ENCODE measurements at places on chromosomes 2 and 18. TPM values are rescaled to one million over a fixed set of nuclear protein-coding genes. Genes with fewer than 3 reads are reported as not detected.

DNA sequence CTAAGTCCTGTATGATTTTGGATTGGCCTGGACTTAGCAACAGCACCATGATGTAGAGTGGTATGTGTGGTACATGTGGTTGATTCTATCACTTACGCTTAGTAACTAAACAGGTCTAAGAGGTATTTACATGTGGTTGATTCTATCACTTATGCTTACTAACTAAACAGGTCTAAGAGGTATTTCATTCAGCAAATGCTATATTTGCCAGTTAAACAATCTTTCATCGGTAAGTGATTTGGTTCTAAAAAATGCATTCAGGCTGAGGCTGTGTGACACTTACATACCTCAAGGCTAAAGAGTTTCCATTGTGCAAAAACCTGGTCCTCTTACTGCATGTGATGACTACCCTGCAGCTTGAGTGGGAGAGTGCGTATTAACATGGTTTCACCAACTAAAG is 13.1 kb downstream of the EIF4E2 start:
- H3K27me3 ChIP-seq = no peaks in the 10 kb centered on the region
- H3K4me1 ChIP-seq = no peaks in the 10 kb centered on the region
- no peak overlapping the region for H3K4me3 ChIP-seq
- H3K27ac ChIP-seq = no peak overlapping the region

GRCh38 chr2:170930131-170930990 is 1.3 kb downstream of the GORASP2 start:
- peak; percentile 83 for DNase-seq
- peak overlapping the region; percentile 98 for H3K4me3 ChIP-seq
- no peaks in the 10 kb centered on the region for H3K27me3 ChIP-seq
- H3K27ac ChIP-seq = peak overlapping the region; percentile 96

DNA sequence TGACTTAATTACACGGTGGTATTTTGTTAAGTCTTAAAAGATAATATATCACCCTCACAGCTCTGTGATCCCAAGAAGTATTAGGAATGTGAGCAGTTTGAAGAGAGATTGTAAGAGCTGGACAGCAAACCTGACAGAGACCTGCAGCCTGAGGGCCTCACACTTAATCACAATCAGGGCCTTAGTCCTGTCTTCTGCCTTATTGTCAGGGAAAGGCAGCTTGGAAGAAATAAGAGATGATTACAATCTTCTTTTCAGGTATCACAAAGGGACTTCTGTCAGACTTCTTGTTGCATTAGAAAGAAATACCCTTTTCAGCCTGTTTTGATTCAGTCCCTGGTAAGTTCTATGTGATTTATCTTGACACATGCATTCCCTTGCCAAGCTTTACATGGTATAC is 1433.8 kb upstream of the SLC39A10 start:
- H3K4me3 ChIP-seq = no peak overlapping the region
- no peaks in the 10 kb centered on the region for H3K4me1 ChIP-seq
- H3K27me3 ChIP-seq = no peaks in the 10 kb centered on the region
- no peaks in the 10 kb centered on the region for H3K36me3 ChIP-seq

DNA sequence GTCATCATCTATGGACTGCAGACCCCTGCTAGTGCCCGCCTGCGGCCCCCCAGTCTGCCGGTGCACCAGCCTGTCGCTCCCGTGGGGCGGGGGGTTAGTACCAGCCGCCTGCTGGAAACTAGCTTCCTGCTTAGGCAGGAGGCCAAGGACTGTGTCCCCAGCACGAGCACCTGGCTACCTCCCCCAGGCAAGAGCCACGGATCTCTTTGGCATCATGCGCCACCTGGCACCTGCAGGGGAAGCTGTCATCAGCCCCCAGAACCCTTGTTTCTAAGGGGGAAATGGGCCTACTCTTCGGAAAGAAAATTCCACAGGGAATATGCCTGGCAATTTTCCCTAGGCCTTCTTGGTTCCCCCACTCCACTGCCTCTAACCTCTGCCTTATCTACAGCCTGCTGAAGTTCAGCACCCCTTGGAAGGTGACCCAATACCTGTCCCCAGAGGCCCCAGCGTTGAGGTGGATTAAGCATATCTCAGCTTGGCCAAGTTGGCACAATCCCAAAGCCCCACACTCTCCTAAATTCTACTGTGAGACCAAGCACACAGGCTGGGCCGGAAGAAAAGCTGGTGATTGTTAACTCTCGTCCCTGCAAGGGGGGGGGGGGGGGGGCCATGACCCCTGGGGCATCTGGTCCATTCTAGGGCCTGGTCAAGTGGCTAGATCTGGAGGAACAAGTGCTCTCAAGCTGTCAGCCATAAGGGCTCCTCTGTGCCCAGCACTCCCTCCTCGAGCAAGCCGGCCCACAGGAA is 62.0 kb upstream of the POMC start:
- H3K27ac ChIP-seq = no peak overlapping the region
- no peak for DNase-seq
- no peaks in the 10 kb centered on the region for H3K27me3 ChIP-seq
- peaks cover 9% of the 10 kb centered on the region for H3K4me1 ChIP-seq
- peaks cover 44% of the 10 kb centered on the region for H3K36me3 ChIP-seq

DNA sequence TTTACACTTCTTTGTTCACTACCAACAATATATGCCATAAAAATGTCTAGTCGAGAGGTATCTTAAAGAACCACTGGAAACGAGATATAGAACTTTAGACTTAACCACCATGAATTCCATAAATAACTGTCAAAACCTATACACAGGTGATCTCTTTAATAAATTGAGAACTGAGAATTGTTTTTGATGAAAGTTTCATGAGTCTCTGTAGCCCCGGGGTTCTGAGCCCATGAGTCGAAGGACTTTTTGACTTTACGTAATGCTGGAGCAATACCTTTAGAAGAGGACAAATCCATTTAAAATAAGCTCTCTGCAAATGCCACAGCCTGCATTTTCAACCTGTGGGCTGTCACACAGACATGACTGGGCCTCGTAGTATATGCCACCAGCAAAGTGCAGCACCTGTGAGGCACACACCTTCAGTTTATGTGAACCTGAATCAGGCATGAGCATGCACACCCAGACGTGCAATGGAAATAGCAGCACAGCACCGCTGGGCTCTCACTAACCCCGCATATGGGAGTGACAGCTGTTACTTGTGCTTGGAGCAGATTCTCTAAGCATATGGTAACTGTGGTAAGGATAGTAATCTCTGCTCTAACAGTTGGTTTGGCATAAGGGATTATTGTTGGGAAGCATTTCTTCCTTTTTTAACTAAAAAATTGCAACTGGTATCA is 383.2 kb downstream of the SOCS6 start:
- H3K4me3 ChIP-seq = no peak overlapping the region
- no peaks in the 10 kb centered on the region for H3K27me3 ChIP-seq
- DNase-seq = no peak
- no peaks in the 10 kb centered on the region for H3K36me3 ChIP-seq
- H3K4me1 ChIP-seq = no peaks in the 10 kb centered on the region

The GALNT5 gene
- polyA plus RNA-seq = not detected

The GTF2A1L gene
- 1.1 TPM for polyA plus RNA-seq

The UGT1A4 gene
- not detected for polyA plus RNA-seq
